ENCODE measurements at places on chromosomes 6 and 20.

GRCh38 chr20:25052255-25053194 is 5.4 kb downstream of the ACSS1 start:
- DNase-seq, result no peak

DNA sequence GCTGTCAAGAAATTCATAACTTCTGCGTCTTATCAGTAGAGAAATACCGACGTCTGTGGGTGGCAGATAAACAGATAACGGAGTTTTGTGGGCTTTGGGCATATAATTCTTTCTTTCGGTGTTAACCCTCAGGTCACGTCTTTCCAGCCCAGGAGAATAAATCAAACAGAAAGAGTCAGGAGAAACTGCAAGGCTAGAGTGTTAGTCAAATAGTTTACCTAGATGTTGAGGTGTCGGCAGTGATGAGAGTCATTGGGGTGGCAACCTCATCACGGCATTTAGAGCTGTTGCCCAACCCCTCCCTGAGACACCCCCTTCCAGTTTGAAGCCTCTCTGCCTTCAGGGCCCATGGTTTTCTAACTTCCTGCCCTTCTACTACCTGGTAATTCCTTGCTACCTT is 49.5 kb downstream of the ADTRP start:
- no peak for DNase-seq

GRCh38 chr20:43017241-43018030 is 172.3 kb downstream of the PTPRT start:
- DNase-seq, result no peak

- DNase-seq, result no peak
Measured at GRCh38 chr20:53995949-53996348, 74.4 kb downstream of the BCAS1 start.

GRCh38 chr6:83114164-83114563 is 46.7 kb downstream of the DOP1A start:
- no peak for DNase-seq

- DNase-seq, result no peak
Measured at GRCh38 chr6:160248538-160248937, 10.1 kb downstream of the SLC22A2 start.

DNA sequence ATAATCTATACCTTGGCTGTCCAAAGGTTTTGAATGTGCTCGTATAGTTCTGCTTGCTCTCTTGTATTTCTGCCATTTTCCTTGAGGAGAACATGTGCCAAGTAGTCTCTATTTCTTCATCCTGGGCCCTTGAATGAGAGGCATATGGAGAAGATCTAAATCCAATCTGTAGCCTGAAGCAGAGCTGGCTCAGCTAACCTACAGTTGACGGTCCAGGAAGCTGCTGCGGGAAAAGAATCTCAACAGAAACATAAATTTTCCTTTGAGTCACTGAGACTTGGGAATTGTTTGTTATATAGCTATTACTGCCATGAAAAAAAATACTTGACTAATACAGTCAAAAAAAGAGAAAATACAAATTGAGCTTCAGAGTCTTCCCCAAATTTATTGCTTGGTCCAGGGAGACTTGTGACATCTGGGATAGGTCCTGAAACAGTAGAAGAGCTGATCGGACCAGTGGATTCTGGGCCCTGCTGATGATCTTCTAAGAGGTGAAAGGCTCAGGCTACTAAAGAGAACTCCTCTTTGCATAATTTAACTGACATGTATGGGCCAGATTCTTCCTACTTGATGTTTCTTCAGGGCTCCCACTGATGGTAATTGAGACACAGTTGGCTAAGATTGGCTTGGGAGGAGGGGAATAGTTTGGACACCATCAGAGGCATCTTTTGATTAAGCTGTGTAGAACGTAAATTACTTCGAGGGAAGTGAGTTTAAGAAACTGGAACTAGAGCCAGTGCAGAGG is 29.9 kb upstream of the PLCB4 start:
- DNase-seq, result no peak

DNA sequence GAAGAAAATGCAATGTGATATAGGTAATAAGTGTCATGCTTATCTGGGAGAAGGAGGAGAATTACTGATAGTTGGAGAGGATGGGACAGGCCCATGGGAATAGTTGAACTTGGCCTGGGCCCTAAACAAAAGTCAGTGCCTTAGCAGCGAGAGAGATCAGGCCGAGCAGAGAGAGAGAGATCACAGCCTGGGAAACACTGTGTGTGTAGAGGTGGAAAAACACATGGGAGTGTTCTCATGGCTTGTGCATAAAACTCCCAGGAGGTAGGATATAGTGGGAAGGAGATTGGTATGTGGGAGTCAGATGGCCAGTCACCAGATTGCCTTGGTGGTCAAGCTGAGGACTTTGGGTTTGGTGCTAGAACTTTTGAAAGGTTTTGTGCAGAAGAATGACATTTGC is 47.6 kb downstream of the FIG4 start:
- DNase-seq, result no peak

DNA sequence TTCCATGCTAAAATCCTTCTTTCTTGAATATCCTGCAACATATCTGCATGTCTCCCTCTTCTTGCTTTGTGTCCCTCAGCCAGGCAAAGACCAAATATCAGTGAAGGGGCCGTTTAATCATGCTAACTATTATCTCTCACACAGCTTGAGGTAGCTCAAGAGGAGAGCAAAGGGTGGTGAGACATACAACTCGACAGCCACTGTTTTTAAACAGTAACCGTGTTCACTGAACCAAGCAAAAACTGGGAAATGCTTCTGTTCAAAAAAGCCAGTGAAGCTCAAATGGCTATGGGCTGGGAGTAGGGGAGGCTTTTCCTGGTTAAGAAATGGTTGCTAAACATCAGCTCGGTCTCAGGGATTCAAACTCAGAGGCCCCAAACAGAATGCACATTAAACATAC is 83.4 kb downstream of the MAP7 start:
- no peak for DNase-seq

- no peak for DNase-seq
Measured at GRCh38 chr6:7406743-7407142, 17.1 kb downstream of the RIOK1 start.

DNA sequence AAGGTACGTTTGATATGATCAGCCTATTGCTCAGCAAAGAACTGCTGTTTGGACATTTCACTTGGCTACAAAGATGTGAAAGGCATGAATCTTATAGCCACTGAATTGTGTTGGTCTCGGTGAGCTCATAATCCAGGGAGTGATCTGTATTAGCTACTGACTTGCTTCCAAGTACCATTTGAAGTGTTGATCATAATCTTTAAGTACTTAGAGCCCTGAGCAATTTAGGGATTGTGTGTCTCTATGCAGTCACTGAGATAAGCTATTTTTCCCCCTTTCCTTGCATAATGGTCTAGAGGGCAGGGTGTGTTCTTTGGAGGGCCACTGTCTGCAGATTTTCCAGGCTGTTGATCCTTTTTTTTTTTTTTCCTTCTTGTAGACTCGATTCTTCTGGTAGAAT is 393.6 kb downstream of the ESR1 start:
- no peak for DNase-seq

- no peak for DNase-seq
Measured at GRCh38 chr20:35285806-35286076, 1.2 kb upstream of the EIF6 start.

DNA sequence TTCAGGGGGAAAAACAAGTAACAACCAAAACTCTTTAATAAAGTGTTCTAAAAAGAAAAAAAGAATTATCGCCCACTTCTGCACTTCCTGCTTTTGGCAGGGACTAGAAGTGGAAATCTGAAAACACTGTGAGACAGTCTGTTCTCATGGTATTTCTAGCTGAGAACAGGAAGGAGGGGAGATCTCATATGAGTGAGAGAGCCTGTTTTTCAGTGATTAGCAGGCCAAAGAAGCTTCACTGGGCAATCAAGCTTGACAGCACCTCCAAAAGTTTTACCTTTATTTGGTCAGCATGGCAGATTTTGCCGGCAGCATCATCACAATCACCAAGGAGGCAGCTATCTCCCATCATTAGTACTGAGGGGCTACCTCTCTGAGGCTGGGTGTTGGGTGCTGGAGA is 79.5 kb upstream of the ATXN1 start:
- no peak for DNase-seq

DNA sequence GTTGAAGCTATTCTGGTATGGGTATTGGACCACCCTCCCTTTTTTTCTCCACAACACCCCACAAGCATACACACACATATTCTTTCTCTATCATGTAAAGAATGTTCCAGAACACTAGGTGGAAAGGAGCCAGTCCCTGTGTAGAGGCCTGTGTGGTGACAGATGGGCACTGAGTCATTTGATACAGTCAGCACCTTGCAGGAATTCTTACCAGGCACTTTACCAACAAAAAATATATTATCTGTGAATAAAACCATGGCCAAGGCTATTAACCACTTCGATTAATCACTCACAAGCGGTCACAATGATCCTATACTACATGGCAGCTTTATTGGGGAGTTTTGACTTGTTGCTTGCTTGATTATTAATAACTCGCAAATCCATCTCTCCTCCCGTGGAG is 149.5 kb downstream of the BFSP1 start:
- no peak for DNase-seq

DNA sequence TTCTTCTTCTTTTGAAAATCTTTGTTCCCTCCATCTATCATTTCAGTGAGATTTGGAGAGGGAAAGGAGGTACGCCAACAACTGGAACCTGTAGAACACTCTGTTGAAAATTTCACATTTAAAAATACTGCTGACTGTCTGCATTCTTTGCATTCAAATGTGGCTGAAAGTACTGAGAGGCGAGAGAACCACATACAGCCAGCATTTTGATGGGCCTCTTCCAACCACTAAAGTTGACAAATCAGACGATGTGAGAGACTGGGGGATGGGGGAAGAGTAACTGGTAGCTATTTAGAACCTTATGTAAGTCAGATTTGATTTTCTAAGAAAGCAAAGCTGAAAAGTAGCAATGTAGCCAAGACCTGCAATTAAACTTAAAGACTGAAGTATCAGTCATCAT is 77.5 kb downstream of the FKBP5 start:
- no peak for DNase-seq

DNA sequence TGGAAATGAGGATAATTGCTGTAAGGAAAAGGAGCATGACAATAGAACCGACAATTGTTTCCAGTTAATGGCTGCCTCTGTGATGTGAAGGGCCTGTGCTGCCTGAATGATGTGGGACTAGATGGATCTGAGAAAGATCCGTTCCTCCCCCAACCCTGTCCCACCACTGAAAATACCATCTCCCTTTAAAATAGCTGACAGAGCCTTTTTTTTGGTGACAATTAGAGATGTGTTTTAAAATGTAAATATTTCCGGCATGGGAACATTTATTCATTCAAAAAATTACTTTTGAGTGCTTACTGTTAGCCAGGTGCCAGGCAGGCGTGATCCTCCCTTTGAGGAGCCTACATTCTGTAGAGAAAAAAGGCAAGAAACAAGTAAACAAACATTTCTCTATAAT is 72.4 kb upstream of the SUPT3H start:
- no peak for DNase-seq

Data from CMK (cell line).